ENCODE measurements at places on chromosomes 1 and 21.

GRCh38 chr1:87329526-87330056 is 911 bp downstream of the LMO4 start:
- no peak for DNase-seq

GRCh38 chr1:186531561-186532165 is 70.7 kb upstream of the PDC start:
- DNase-seq, result no peak

- no peak for DNase-seq
Observed at GRCh38 chr1:200433586-200433985, 23.8 kb upstream of the ZNF281 start.

DNA sequence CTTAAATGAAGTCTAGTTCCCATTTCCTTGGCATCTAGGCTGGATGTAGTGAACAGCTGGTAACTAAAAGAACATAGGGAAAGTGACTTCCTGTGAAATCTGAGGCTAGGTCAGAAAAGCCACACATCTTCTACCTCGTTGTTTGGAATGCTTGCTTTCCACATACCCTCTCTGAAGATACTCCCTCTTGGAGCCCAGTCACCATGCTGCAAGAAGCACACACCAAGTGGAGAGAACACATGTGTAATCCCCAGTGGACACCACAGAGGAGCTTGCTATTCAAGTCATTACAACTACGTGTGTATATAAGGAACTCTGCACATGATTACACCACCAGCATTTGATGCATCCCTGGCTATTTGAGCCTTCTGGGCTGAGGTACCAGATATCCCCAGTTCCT is 125.9 kb downstream of the RGS21 start:
- no peak for DNase-seq

- DNase-seq, result no peak
Observed at GRCh38 chr1:175198332-175198731, 5.8 kb upstream of the KIAA0040 start.

DNA sequence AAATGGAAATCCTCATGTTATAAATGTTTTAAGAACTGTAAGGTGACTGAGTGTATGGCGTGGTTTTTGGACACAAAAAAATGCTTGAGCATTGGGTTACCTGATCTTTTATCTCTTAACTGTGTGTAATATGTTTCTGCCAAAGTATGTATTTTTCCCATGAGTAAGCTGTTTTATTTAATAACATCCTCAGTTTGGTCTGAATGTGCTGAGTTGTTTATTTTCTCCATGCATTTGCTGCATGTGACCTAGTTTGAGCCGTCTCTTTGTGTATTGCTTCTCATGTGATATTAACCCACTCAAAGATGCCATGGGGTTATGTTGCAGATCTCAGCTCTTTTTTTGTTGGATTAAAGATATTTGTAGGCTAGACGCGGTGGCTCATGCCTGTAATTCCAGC is 6.1 kb upstream of the LYPLA2 start:
- no peak for DNase-seq

DNA sequence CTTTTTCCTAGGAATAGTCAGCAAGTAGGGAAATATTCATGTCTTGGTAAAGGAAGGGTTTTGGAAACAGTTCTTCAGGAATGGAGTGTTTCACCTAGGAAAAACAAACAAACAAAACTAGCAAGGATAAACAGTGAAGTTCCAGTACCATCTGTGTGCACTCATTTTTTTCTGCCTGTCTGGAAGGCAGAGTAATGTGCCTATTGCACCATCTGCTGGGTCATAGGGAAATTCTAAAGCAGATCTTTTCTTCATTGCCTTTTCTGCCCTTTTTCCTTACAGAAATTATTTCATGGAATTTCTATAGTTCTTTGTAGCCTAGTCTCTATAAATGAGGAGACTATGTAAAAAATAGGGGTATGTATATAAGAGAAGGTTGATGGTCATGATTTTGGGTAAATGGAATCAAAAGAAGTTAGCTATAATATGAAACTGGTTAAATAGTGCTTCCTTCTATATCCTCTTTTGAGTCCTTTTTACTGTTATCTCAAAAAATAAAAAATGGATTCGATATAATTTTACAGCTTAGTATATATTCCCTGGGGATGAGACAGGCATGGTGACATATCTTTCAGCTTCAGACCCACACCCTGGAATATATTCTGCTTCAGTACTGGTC is 3.4 kb upstream of the HRNR start:
- DNase-seq, result no peak

DNA sequence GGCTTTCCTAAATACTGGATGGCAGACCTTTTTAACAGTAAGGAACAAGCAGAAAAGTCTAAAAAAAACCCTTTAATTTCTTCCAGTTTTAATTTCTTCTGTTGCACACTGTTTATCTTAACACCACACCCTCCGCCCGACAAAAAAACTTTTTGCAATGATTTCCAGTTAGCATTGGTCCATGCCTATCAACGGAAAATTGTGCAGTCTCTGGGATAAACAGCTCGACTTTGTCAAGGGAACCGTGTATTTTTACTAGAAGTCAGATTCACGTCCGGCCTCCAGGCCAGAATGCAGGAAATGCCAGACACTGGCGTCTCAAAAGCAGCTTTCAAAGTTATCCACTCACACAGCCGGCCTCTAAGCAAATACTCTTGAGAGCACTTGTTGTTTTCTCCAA is 378 bp upstream of the NUP210L start:
- DNase-seq, result no peak

- DNase-seq, result no peak
Observed at GRCh38 chr1:165927169-165927568, 99.8 kb downstream of the UCK2 start.

- no peak for DNase-seq
Observed at GRCh38 chr1:46174448-46175231, at the start of gene TSPAN1. TSS of gene TSPAN1 (plus strand) at chr1:46175087. CDS start at chr1:46181108, 6,021 bp downstream.

All from activated T-cell treated with anti-CD3 and anti-CD28 coated beads for 24 hours (primary cell).